ENCODE measurements at places on chromosomes 6 and 20. TPM values are rescaled to one million over a fixed set of nuclear protein-coding genes. Genes with fewer than 3 reads are reported as not detected.

DNA sequence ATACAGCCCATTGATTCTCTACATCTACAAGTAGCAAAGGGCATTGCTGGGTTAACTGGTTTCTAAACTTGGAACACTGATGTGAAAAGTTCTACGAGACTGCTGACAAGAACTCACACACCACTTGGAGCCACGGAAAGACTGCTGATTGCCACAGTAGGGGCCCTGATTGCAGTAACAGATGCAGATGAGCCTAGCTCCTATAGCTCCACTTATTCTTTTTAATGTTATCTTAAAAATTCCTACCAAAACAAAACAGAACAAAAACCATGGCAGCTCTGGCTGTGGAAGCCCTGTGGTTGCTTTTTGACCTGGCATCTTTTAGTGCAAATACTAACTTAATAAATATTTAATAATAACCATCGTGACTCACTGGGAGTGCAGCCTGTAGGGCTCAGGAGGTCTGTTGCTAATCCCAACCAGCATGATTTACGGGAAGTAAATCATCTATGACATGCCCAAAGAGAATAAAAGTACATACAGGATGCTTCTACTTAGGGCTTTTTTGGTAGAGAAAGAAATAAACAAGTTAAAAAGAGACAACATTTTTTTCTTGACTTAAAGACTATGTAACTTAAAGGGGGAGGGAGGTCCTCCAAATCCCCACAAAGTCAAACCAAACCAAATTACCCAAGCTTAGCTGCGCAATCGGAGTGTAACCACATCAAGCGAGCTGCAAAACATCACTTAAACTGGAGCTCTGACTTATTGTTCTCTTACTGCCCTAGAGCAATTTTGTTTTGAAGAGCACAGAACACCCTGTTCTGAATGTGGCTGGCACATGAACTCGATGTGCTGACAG is 87.2 kb downstream of the FKBP5 start:
- DNase-seq = peak; percentile 81

NHLRC1 gene
- 0.04 TPM for total RNA-seq

SNAI1 gene
- total RNA-seq = 10.5 TPM

DNA sequence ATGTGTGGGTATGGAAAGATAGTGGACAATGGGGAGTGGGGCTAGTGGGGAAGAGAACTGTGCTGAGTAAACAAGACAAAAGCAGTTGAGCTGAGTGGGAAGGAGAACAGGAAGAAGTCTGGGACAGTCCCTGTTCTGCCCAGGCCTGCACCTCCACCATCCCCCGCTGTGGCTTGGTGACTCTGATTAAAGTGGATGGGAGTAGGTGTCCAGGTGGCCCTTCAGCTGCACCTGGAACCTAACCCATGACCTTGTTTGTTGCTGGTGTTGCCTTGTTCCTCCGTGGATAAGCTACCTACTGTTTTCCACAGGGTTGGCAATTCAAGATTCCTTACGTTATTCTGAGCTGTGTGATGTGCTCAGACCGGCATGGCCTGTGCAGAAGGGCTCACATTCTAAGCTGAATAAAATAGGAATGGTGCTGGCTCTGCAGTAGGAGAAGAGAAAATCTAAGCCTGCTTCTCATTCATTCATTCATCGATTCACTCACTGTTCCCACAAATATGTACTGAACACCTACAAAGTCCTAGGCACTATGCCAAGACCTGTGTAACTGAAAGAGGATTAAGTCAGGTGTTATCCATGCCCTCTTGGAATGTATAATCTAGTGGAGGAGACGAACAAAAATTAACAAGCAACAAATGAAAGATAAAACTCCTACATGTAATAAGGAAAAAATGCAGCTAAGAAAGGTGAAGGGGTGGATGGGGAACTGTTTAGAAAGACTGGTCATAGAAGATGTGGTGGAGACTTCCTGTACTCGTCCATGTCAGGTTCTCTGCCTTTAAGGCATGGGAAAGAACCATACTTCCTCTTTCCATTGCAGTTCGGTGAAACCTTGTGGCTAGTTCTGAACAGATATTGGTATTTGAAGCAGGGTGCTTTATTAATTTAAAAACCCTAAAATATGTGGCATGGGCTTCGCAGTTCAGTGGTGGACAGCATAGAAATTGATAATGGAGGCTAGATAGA is 10.1 kb upstream of the CALHM6 start:
- no peak for DNase-seq

GRCh38 chr6:100469101-100469859 is 4.6 kb upstream of the SIM1 start:
- no peak for DNase-seq
